ENCODE measurements at places on chromosomes 6 and 20.

DNA sequence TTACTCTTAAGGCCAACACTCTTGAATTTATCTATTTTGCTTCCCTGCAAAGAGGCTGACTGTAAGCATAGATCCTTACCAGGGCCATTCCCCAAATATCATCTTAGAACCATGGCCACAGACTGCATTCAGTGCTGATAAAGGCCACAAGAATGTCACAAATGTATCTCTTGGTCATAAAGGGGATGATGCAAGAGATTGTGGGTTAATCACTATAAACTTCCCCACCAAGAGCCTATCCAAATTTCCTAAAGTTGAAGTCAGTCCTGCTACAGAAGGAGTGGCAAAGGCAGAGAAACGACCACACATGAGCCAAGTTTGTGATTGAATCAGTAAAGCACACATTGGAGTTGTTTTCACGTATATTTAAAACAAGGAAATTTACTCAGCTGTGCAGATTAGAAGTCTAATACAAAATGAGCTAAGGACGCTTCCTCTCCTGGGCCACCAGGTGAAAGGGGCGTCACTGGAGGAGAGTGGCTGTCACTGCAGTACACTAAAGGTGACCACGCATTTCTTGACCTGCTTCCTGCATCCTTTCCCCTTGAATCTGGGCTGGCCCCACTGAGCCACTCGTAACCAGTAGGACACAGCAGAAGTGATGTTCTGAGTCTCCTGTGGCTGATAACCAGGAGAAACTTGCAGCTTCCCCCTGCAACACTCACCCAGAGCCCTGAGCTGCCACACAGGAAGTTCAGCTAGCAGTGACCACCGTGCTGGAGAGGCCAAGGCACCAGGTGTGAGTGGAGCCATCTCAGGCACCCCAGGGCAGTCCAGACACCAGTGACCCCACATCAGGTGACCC, 181.9 kb downstream of the SYNDIG1 start:
- H3K4me1 ChIP-seq, result no peaks in the 10 kb centered on the region
- H3K27me3 ChIP-seq, result no peaks in the 10 kb centered on the region
- H3K27ac ChIP-seq, result no peak overlapping the region
- peak; percentile 38 for DNase-seq

GRCh38 chr20:53922901-53923314, 147.5 kb downstream of the BCAS1 start:
- DNase-seq, result no peak
- no peaks in the 10 kb centered on the region for H3K27me3 ChIP-seq
- H3K36me3 ChIP-seq, result no peaks in the 10 kb centered on the region
- H3K4me1 ChIP-seq, result peaks cover 16% of the 10 kb centered on the region

GRCh38 chr6:148521158-148521557, 178.5 kb downstream of the SASH1 start:
- no peaks in the 10 kb centered on the region for H3K27me3 ChIP-seq
- H3K36me3 ChIP-seq, result peaks cover 57% of the 10 kb centered on the region
- peak overlapping the region; percentile 93 for H3K27ac ChIP-seq
- H3K4me3 ChIP-seq, result no peak overlapping the region

DNA sequence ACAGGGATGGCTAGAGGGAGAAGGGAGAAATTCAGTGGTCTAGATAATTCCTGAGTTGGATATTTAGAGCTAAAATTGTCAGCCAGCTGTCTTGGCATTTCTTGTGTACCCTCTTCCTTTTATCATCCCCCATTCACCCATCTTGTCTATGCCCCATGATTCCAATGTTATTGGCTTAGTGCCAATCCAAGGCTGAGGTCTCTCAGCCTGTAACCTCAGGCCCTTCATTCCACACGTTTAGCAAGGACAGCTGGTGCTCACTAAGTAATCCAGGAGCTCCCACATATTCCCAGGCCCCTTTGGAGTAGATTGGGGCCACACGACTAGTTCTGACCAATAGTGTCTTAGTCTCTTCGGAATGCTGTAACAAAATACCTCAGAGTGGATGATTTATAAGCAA, 112.4 kb upstream of the ATXN1 start:
- no peaks in the 10 kb centered on the region for H3K36me3 ChIP-seq
- peaks cover 5% of the 10 kb centered on the region for H3K4me1 ChIP-seq
- no peak for DNase-seq
- H3K4me3 ChIP-seq, result no peak overlapping the region
- no peaks in the 10 kb centered on the region for H3K27me3 ChIP-seq

DNA sequence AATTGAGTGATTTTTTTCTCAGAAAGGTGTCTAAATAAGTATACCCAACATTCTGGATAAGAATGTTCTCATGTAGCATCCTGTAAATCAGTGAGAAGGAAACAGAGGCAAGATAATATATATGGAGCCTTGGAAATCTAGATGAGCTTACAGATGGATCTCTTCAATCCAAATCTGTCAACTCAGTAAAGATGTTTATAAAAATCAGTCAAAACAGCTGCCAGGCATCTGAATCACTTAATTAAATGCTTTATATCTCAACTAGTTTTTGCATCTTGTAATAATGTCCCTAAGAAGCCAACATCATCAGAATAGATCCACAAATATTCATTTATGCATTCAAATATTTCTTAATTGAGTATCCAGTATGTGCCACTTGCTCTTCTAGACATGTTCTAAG, 300.2 kb downstream of the KHDC1L start:
- no peak overlapping the region for H3K27ac ChIP-seq
- H3K27me3 ChIP-seq, result no peaks in the 10 kb centered on the region
- H3K4me3 ChIP-seq, result no peak overlapping the region
- H3K4me1 ChIP-seq, result no peaks in the 10 kb centered on the region

GRCh38 chr6:52106994-52107393, 19.6 kb upstream of the PKHD1 start:
- no peak for DNase-seq
- no peak overlapping the region for H3K27ac ChIP-seq
- no peak overlapping the region for H3K4me3 ChIP-seq
- no peaks in the 10 kb centered on the region for H3K4me1 ChIP-seq

- H3K27me3 ChIP-seq, result no peaks in the 10 kb centered on the region
- H3K4me3 ChIP-seq, result no peak overlapping the region
- no peak for DNase-seq
- peaks cover 5% of the 10 kb centered on the region for H3K4me1 ChIP-seq
- H3K36me3 ChIP-seq, result no peaks in the 10 kb centered on the region
- H3K27ac ChIP-seq, result no peak overlapping the region
Measured at GRCh38 chr20:11499101-11499634, 418.5 kb upstream of the BTBD3 start.

GRCh38 chr20:6841128-6841527, 73.6 kb downstream of the BMP2 start:
- DNase-seq, result no peak
- H3K27me3 ChIP-seq, result peaks cover 20% of the 10 kb centered on the region
- no peak overlapping the region for H3K27ac ChIP-seq
- no peak overlapping the region for H3K4me3 ChIP-seq
- H3K4me1 ChIP-seq, result peaks cover 6% of the 10 kb centered on the region

- no peaks in the 10 kb centered on the region for H3K4me1 ChIP-seq
- peaks cover 6% of the 10 kb centered on the region for H3K36me3 ChIP-seq
- no peak overlapping the region for H3K4me3 ChIP-seq
- H3K27me3 ChIP-seq, result no peaks in the 10 kb centered on the region
- DNase-seq, result no peak
Measured at GRCh38 chr20:47559141-47559540, 57.5 kb downstream of the NCOA3 start.

DNA sequence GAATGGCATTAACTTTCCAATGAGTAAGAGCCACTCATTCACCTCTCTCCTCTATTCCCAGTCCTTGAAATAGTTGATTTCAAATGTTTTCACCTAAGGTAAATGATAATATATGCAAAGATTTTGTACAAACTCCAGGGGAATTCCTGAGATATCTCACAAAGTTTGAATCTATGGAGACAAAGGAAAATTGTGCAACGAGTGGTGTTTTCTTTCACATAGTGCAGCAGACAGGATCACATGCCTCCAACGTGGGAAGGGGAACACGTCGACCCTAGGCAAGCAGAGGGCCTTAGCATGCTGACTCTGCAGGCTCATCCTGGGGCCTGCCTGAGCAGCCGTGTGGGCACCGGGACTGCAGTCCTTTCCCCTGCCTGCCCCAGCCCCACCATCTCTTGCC, 195.6 kb upstream of the THBS2 start:
- no peak overlapping the region for H3K4me3 ChIP-seq
- H3K36me3 ChIP-seq, result no peaks in the 10 kb centered on the region
- H3K27me3 ChIP-seq, result no peaks in the 10 kb centered on the region
- H3K27ac ChIP-seq, result no peak overlapping the region
- H3K4me1 ChIP-seq, result no peaks in the 10 kb centered on the region
- no peak for DNase-seq

- DNase-seq, result peak; percentile 83
- H3K27me3 ChIP-seq, result no peaks in the 10 kb centered on the region
- peaks cover 6% of the 10 kb centered on the region for H3K36me3 ChIP-seq
- peaks cover 18% of the 10 kb centered on the region for H3K4me1 ChIP-seq
Measured at GRCh38 chr20:16459019-16459700, 114.1 kb downstream of the KIF16B start.

GRCh38 chr20:5881703-5882102, 68.6 kb downstream of the TRMT6 start:
- no peaks in the 10 kb centered on the region for H3K27me3 ChIP-seq
- no peaks in the 10 kb centered on the region for H3K36me3 ChIP-seq
- no peak for DNase-seq
- no peak overlapping the region for H3K4me3 ChIP-seq

GRCh38 chr6:71403422-71404134, 115.0 kb downstream of the OGFRL1 start:
- peak overlapping the region; percentile 75 for H3K27ac ChIP-seq
- DNase-seq, result peak; percentile 54
- peak overlapping the region; percentile 64 for H3K4me3 ChIP-seq
- no peaks in the 10 kb centered on the region for H3K27me3 ChIP-seq
- peaks cover 5% of the 10 kb centered on the region for H3K36me3 ChIP-seq

Measured in MCF 10A (cell line).